Neuronal stem cell (in vitro differentiated cells): ENCODE measurements at places on chromosomes 6 and 20.

DNA sequence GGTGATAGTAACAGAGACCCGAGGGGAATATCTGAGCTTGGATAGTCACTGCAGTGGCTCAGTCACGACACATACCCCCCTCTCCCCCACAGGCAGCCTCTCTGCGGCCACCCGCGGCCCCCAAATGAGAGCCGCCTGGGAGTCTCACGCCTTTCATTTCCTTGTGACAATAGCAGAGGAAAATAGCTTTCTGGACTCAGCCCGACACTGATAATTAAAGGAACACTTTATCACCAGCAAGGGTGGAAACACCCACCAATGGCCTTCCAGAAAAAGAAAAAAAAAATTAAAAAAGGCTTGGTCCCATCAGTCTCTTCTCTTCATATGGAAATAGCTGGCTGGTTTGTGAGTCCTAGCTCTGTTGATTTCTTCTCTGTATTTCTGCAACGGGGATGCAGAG lies 35.1 kb upstream of the KCNG1 start:
- no peak overlapping the region for H3K27ac ChIP-seq
- no peak overlapping the region for H3K4me3 ChIP-seq
- H3K27me3 ChIP-seq = no peaks in the 10 kb centered on the region
- H3K36me3 ChIP-seq = no peaks in the 10 kb centered on the region

DNA sequence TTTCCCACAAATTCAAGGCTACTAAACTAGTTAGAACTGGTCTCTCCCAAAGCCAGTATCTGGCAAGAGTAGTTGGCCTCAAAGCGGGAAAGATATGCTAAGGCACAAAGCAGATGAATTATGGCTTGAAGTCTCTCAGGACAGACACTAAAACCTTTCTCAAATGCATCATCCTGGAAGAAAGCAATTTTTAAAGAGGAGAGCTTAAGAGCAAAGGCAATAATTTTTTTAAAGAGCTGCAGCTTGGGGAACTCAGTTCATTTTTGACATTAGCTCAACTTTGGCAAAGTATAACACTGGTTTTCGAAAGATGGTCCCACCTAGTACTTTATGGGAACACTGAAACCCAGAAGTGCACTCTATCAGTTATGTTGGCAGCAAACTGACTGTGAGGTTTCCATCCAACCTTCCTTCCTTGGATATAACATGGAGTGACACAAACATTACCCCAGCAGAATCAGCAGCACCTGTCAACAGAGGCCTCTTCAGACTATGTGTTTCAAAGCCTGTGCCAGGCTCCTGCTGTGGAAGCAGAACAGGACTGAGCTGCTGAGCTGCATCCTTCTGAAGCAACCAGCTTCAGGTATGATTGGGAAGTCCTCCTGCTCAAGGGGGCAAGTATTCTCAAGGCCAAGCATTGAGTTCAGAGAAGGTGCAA lies 852.3 kb upstream of the HS3ST5 start:
- H3K4me1 ChIP-seq = no peaks in the 10 kb centered on the region
- H3K27me3 ChIP-seq = no peaks in the 10 kb centered on the region
- no peaks in the 10 kb centered on the region for H3K36me3 ChIP-seq
- no peak for DNase-seq
- H3K4me3 ChIP-seq = no peak overlapping the region
- no peak overlapping the region for H3K27ac ChIP-seq

- peak; percentile 50 for DNase-seq
- no peak overlapping the region for H3K4me3 ChIP-seq
- no peaks in the 10 kb centered on the region for H3K4me1 ChIP-seq
- H3K27ac ChIP-seq = no peak overlapping the region
Measured at GRCh38 chr6:50602292-50602691, 111.0 kb upstream of the TFAP2D start.

GRCh38 chr20:32484958-32485769 lies 100.0 kb downstream of the NOL4L start:
- H3K36me3 ChIP-seq = no peaks in the 10 kb centered on the region
- H3K4me3 ChIP-seq = peak overlapping the region; percentile 86
- peak overlapping the region; percentile 54 for H3K27ac ChIP-seq
- H3K4me1 ChIP-seq = peaks cover 15% of the 10 kb centered on the region

DNA sequence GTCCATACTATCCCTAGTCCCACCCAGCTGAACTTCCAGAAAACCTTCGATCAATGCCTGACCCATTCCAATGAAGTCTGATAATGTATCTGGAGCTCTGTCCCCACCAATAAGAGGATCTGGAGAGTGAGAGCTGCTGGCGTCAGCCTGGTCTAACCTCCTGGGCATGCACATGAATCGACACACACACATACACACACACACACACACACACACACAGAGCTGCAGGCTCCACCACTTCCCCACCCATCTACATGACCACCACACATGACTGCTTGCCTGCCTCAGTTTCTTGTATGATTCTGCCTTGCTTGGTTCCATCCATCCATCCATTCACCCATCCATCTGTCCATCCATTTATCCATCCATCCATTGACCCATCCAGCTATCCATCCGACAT lies 60.8 kb downstream of the FAXC start:
- H3K4me3 ChIP-seq = no peak overlapping the region
- H3K36me3 ChIP-seq = no peaks in the 10 kb centered on the region
- no peaks in the 10 kb centered on the region for H3K27me3 ChIP-seq
- no peak overlapping the region for H3K27ac ChIP-seq
- peaks cover 2% of the 10 kb centered on the region for H3K4me1 ChIP-seq

- H3K4me1 ChIP-seq = no peaks in the 10 kb centered on the region
- no peaks in the 10 kb centered on the region for H3K36me3 ChIP-seq
- DNase-seq = no peak
- H3K27ac ChIP-seq = no peak overlapping the region
Measured at GRCh38 chr6:168877821-168878282, 375.8 kb downstream of the THBS2 start.

GRCh38 chr20:42613076-42613475 lies 576.6 kb downstream of the PTPRT start:
- no peak overlapping the region for H3K27ac ChIP-seq

DNA sequence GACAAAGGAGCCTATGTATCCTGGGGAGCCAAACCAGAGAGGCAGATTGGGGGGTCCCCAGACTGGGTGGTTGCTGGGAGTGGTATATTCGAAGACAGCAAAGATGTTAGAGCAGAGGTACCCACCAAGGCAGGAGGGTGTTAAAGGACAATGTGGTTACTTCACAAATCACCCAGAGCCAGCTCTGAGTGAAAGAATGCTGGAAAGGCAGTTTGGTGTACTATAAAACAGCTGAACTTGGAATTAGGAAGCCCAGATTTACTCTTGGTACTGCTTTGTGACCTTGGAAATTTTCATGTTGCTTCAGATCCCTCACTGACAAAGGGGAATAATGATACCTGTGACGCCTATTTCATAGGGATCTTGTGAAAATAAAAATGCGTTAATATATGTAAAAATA lies 121.6 kb downstream of the CD164 start:
- H3K27ac ChIP-seq = no peak overlapping the region
- no peaks in the 10 kb centered on the region for H3K4me1 ChIP-seq
- H3K27me3 ChIP-seq = no peaks in the 10 kb centered on the region

DNA sequence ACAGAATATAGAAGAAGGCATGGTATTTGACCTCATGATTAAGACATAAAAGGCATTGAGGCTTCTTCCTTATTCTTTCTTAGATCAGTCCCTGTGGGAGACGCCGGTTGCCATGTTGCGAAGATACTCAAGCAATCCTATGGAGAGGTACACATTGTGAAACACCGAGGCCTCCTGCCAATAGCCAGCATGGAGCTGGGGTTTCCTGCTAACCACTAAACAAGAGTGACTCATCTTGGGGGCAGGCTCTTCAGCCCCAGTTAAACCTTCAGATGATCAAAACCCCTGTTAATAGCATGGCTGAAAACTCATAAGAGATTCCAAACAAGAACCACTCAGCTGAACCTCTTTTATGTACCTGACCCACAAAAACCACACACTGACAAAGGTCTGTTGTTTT lies 478.8 kb downstream of the CD83 start:
- no peaks in the 10 kb centered on the region for H3K27me3 ChIP-seq
- H3K4me3 ChIP-seq = no peak overlapping the region

DNA sequence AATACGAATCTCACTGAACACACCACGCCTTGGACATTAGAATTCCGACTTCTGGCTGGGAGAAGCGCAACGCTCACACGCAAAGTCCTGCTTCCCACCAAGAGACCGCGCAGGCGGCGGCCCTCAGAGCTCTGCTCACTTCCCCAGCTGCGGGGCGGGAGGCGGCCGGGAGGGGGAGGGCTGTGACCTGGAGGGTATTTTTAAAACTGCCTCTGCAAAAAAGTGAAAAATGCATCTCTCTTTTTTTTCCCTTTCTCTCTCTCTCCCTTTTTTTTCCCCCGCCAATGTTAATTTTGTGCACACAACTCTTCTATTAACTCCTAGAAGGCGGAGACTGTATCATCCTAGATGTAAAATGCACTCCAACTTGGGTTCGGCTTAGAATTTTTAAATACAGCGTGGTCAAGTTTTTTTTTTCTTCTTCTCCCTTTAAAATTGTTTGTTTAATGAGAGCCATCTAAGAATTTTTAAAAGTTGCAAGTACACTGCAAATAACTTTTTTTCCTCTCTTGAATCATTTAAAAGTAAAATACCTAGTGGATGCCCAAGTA lies 66.4 kb downstream of the STX11 start:
- no peaks in the 10 kb centered on the region for H3K36me3 ChIP-seq
- H3K4me1 ChIP-seq = peaks cover 6% of the 10 kb centered on the region
- peak overlapping the region; percentile 65 for H3K4me3 ChIP-seq

DNA sequence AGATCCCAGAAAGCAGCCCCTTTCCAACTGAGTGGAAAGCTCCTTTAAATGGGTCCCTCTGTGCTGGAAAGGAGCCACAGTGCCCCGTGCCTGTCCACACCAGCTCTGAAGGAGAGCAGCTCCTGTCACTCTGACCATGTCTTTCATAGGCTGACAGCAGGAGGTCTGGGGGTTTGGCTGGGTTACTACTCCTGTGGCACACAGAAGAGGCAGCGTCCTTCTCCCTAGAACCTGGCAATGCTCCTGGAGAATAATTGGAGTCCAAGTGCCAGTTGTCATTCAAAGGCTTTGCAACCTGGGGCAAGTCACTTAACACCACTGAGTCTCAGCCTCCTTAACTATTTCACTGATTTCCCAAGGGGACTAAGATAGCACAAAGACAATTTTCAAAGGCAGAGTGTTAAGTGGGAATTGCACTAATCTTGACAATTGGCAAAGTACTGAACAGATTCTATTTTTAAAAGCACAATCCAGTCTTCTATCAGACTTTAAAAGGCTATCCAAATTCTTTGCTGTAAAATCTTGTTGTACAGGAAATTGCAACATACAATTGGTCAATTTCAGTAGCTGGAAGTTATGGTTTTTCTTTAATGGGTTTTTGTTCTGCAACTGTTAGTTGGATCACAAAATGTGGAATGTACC lies 457.2 kb downstream of the KIF16B start:
- H3K27ac ChIP-seq = no peak overlapping the region
- H3K36me3 ChIP-seq = no peaks in the 10 kb centered on the region
- H3K4me1 ChIP-seq = peaks cover 6% of the 10 kb centered on the region
- DNase-seq = no peak
- H3K4me3 ChIP-seq = no peak overlapping the region

- no peaks in the 10 kb centered on the region for H3K27me3 ChIP-seq
- H3K36me3 ChIP-seq = no peaks in the 10 kb centered on the region
- H3K27ac ChIP-seq = no peak overlapping the region
- peak; percentile 79 for DNase-seq
- no peaks in the 10 kb centered on the region for H3K4me1 ChIP-seq
Measured at GRCh38 chr6:30453508-30454116, 35.7 kb upstream of the HLA-E start.

DNA sequence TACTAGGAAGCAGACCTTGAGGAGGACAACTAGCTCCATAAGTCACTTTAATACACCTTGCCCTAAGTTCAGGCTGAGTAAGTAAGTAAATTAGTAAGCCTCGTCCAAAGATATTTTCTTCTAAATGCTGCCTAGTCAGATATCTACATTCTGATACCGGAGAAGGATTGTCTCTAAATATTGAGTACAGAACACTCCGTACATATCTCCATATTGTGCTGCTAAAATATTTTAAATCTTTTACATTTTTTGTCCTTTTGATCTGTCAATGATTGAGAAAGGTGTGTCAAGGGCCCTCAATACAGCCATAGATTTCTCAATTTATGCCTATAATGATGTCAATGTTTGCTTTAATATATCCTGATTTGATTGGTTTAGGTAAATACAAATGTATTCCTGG lies 3.2 kb downstream of the WFDC8 start:
- peaks cover 7% of the 10 kb centered on the region for H3K4me1 ChIP-seq
- no peak overlapping the region for H3K4me3 ChIP-seq
- no peak overlapping the region for H3K27ac ChIP-seq

DNA sequence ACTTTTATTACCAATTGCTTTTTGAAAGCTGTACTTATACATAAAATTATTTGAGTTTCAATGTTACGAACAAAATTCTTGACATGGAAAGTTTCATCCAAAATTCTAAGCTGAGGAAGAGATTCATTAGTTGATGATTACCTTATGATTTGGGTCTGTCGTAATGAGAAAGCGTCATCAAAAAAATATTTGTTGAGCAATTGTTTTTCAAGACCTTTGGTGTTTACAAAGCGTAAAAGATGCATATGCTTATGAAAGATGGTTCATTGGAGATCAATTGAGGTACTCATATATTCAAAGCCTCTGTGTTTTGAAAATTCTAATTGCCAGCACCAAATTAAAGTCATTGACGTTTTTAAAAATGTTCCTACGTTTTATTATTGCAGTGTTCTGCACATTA lies 110.5 kb upstream of the DOK5 start:
- H3K27ac ChIP-seq = no peak overlapping the region
- H3K27me3 ChIP-seq = no peaks in the 10 kb centered on the region
- no peak overlapping the region for H3K4me3 ChIP-seq
- H3K36me3 ChIP-seq = no peaks in the 10 kb centered on the region

GRCh38 chr6:139154881-139155547 lies 20.1 kb downstream of the HECA start:
- DNase-seq = no peak
- peaks cover 1% of the 10 kb centered on the region for H3K4me1 ChIP-seq
- no peak overlapping the region for H3K27ac ChIP-seq
- no peak overlapping the region for H3K4me3 ChIP-seq
- no peaks in the 10 kb centered on the region for H3K36me3 ChIP-seq

DNA sequence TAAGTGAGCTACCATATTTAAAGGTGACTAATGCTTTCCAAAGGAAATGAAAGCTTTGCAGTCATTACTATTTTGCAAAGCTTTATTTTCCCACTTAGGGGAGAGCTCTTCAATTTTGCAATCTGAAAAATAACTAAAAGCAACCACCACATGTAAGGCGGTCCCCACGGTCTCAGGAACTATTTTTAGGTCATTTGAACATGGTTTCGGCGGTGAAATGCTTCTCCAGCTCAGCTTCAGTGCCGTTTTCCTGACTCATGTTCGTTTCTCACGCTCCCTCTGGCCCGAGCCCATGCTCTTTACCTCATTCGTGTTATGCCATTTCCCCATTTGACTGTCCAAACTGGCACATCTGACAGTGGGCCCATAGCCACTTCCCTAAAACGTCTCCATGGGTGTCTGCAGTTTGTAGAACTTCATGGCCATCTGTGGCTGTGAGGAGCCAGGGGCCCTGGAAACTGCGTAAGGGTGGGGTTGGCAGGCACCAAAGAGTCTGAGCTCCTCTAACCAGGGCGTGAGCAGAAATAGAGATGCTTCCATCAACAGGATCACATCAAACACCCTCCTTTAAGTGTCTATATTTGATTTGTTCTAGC lies 46.5 kb downstream of the ADTRP start:
- no peak overlapping the region for H3K27ac ChIP-seq
- H3K36me3 ChIP-seq = no peaks in the 10 kb centered on the region
- no peaks in the 10 kb centered on the region for H3K4me1 ChIP-seq
- H3K27me3 ChIP-seq = no peaks in the 10 kb centered on the region

GRCh38 chr6:1872649-1873131 lies 263.0 kb downstream of the FOXC1 start:
- H3K27me3 ChIP-seq = no peaks in the 10 kb centered on the region
- peaks cover 18% of the 10 kb centered on the region for H3K4me1 ChIP-seq
- H3K4me3 ChIP-seq = no peak overlapping the region
- no peaks in the 10 kb centered on the region for H3K36me3 ChIP-seq
